Lung microvascular endothelial cell (primary cell): ENCODE measurements at places on chromosomes 1 and 21.
A peak's percentile ranks its signal among the peaks of the same experiment; 100 is the strongest.

GRCh38 chr1:84969489-84970250 is 27.2 kb downstream of the MCOLN2 start:
- no peak for DNase-seq

DNA sequence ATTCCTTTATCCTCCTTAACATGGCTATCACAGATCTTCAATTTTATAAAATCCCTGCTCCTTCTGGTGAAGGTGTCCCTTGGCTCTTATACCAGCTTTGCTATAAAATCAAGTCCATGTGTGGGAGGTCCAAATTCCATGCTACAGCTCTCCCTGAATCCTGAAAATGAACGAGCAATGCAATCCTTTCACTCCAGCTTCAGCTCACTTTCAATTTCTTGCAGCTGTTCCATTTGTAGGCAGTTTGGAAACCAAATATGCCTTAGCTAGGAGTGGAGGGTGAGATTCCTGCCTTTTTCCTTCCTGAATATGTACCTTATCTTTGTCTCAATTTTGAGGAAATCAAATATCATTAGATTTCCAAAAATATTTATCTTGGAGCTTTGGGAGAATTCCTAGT is 402.6 kb downstream of the TTLL7 start:
- DNase-seq = no peak

GRCh38 chr1:28965271-28965870 is 51.0 kb downstream of the EPB41 start:
- DNase-seq = no peak

DNA sequence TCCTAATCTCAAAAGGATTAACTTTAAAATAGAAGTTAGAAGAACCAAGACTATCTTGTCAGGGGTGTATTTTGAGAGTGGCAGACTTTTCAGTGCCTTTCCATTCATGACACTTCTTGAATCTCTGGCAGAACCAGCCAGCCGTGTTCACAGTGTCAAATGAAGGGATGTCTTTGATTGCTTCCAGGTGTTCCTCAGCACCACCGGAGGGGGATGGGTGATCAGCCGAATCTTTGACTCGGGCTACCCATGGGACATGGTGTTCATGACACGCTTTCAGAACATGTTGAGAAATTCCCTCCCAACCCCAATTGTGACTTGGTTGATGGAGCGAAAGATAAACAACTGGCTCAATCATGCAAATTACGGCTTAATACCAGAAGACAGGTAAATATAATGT is 32.3 kb downstream of the FMO1 start:
- DNase-seq = no peak

DNA sequence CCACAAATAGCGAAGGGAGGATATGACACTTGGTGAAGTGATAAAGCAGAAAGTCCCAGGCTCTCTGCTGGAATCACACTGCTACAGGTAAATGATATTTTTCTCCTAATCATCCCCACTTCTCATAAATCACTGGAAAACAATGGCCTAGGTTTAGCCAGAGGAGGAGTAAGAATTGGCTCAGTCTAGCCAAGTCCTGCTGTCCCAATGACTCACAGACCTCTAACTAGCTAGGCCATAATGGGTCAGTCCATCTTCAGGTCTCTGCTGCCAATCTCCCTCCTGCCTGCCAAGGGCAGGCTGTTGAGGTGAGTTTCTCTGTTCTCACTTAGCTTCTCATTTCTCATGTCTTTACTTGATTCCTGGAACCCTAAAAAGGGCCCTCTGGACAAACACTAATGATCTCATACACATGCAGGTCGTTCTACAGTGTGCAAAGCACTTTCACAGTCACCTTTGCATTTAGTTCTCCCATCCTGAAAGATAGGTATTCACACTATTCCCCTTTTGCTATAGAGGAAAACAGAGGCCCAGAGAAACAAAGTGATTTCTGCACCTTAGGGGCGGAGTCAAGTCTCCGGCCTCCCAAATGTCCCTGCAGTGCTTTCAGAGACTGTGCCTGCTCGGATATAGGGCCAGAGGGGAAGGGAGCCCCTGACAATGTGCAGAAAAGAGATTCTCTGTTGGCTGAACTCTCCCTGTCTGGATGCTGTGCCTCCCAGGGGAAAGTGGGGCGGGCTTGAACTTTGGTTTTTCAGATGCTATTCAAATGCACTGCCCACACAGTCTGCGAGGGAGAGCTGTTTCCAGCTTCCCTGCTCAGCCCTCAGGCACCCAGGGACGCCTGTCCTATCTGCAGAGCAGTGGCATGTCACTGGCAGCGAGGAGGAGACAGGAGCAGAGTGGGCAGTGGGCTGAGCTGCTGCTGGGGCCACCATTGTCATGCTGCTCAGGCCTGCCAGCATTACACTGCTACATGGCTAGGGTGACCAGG is 3.9 kb upstream of the CDK18 start:
- no peak for DNase-seq

DNA sequence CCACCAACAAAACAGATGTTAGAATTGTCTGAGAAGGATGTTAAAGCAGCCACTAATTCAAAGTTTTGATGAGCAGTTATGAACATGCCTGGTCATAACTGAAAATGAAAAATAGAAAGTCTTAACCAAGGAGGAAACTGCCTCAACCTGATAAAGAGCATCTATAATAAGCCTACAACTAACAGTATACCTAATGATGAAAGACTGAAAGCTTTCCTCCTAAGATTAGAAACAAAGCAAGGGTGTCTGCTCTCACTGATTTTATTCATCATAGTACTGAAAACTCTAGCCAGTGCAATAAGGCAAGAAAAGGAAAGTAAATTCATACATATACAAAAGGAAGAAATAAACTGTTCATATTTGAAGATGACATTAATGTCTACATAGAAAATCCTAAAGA is 82.0 kb downstream of the KCNK1 start:
- DNase-seq = no peak

GRCh38 chr1:185317886-185318310 is 855 bp upstream of the IVNS1ABP start:
- peak; percentile 52 for DNase-seq

DNA sequence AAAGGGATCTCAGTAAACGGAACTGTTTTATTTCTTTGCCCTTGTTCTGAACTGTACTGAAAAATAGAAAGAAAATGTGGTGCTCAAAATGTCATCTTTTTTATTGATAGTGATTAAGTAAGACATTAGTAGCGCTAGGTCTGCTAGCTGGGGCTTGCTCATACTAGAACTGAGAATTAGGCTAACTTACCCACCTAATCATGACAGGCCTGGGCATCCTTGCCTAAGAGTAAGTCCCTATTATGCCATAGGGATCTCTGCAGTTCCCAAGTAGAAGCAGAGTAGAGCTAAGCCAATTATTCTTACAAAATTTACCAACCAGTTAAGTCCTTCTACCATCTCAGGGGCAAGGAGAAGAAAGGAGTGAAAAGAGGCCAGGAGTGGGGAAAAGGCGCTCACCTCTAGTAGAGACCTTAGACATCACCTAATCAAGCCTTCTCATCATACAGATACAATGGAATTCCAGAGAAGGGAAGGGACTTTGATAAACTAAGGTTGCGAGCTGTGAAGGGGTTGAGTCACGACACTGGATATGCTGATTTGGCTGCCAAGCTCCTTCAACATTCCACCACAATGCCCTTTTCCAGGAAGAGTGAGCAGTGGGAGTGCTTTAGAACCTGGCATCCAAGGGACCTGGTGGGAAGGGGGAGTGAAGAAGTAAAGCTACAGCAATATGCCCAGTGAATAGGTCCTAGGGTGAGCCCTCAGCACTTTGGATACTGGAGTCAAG is 27.7 kb upstream of the RPTN start:
- DNase-seq = no peak

- peak; percentile 60 for DNase-seq
These were observed 569 bp downstream of the ATF3 start for GRCh38 chr1:212608959-212609700.

GRCh38 chr1:201631037-201631436 is 92.1 kb downstream of the NAV1 start:
- DNase-seq = no peak

- peak; percentile 33 for DNase-seq
These were observed 9.4 kb downstream of the IVL start for GRCh38 chr1:152917794-152918193.

DNA sequence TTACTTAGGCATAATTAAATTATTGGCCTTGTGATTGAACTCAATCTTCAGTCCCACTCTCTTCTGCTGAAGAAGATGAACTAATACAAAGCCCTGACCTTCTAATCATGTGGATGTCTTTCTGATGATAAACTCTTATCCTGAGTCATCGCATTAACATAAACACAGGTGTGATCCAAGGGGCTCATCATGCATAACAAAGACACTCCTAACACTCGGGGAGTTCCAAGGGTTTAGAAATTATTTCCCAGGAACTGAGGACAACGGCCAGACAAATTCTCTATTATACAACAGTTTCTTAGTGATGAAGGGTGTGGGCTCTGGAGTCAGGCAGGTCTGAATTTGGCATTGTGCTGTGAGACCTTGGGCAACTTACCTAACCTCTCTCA is 18.0 kb downstream of the DUSP10 start:
- no peak for DNase-seq

- no peak for DNase-seq
These were observed 108.6 kb upstream of the RAB3GAP2 start for GRCh38 chr1:220380885-220381284.
